ENCODE measurements at places on chromosomes 3 and 15. TPM values are rescaled to one million over a fixed set of nuclear protein-coding genes. Genes with fewer than 3 reads are reported as not detected.

The WNT5A gene
- total RNA-seq: 6.7 TPM

The LINGO1 gene
- 0.81 TPM for total RNA-seq

The TMC3 gene
- not detected for total RNA-seq

DNA sequence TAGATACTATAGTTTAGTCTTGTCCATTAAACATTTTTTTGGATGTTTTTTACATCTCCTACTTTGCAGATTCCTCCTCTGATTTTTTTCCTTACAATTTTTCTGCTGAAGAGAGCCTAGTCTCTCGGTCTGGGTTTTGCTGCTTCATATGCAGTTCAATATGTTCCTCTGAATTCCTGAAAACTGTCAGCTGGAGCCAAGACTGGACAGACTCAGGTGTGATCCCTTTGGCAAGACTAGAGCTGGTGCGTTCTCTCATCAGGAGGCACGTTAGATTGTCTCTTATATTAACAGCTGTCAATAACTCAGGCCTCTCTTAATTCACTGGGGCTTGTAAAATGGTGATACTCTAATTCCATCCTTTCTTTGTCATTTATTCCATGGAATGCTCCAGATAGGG lies 13.4 kb upstream of the GHRL start:
- DNase-seq: no peak

DNA sequence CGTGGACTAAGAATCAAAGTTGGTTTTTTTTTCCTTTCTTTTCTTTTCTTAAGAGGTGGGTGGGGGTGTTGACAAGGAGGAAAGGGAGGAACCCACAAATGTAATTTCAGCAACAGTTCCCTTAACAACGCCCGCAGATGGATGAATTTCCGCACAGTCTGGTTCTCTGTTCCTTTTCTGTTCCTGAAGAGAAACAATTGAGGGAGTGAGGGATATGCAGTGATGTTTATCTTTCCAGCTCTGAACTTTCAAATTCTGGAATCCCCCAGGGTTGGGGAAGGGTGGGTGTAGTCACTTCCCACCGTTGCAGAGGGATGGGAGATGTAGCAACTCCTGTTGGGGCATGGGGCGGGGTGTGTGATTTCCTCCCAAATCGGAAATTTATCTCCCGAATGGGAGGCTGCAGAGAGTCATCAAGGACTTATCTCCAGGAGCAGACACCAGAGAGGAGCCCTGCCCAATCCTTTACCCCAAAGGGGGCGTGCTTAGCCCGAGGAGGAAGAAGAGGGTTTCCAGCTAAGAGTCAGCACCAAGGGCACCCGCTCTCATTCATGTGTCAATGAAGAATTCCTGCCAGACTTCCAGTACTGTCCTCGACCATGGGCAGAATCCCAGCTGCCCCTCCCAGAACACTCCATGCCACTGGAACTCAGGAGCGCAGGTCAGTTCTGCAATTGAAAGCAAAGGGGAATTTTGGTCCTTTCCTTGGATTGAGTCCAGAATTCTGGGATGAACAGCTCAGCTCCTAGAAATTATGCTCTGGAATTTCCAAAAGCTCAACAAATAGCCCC lies 35.0 kb upstream of the CFAP161 start:
- peak; percentile 57 for DNase-seq

The CKMT1A gene
- total RNA-seq: not detected

DNA sequence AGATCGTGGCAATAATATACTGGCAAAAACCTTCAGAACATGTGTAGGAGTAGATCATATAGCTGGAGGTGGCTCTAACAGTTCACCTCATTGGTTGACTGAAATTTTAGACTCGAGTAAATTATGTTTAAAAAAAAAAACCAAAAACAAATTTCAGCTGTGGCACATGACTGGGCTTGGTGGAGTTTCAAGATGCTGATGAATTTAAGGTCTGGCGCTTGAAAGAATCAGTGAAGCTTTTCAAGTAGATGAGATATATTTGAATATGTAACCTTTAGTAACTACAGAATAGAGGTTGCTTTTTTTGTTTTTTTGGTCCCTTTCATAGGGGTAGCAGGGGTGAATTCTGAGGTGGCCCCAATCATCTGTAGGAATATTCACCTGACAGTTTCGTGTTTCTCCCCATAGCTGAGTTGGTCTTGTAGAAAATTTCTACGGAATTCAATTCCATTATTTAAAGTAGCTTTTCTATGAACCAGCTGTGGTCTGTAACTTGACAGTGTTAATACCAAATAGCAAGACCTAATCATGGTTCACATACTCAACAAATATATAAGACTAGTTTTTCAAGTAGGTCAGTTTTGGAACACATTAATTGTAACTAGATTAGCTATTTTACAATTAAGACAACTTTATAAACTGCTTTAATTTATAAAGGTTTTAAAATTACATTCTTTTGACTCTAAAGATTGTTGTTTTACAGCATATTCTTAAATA lies 65.6 kb downstream of the MAP4 start:
- DNase-seq: no peak

GRCh38 chr3:183385698-183386613 lies 42.5 kb downstream of the MCF2L2 start:
- DNase-seq: no peak

DNA sequence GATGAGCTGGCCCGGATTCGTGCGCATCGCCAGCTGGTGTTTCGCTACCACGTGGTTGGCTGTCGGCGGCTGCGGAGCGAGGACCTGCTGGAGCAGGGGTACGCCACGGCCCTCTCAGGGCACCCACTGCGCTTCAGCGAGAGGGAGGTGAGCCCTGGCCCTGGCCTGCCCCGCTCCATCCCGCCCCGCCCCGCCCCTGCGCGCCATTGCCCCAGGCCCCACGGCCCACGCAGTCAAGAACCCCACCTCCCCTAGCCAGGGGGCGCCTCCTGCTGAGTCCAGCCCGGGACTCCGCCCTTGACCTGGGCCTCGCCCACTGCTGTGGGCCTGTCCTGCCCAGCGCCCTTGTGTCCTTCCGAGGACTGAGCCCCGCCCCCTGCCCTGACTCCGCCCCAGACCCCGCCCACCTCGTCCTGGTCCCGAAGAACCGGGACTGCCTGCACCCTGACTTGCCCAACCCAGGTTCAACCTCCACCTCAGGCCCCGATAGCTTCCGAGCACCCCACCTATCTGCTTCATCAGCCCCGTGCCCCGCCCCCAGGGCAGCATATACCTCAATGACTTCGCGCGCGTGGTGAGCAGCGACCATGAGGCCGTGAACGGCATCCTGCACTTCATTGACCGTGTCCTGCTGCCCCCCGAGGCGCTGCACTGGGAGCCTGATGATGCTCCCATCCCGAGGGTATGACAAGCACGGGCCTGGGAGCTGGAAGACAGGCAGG lies 14.8 kb downstream of the NT5DC2 start:
- DNase-seq: no peak

DNA sequence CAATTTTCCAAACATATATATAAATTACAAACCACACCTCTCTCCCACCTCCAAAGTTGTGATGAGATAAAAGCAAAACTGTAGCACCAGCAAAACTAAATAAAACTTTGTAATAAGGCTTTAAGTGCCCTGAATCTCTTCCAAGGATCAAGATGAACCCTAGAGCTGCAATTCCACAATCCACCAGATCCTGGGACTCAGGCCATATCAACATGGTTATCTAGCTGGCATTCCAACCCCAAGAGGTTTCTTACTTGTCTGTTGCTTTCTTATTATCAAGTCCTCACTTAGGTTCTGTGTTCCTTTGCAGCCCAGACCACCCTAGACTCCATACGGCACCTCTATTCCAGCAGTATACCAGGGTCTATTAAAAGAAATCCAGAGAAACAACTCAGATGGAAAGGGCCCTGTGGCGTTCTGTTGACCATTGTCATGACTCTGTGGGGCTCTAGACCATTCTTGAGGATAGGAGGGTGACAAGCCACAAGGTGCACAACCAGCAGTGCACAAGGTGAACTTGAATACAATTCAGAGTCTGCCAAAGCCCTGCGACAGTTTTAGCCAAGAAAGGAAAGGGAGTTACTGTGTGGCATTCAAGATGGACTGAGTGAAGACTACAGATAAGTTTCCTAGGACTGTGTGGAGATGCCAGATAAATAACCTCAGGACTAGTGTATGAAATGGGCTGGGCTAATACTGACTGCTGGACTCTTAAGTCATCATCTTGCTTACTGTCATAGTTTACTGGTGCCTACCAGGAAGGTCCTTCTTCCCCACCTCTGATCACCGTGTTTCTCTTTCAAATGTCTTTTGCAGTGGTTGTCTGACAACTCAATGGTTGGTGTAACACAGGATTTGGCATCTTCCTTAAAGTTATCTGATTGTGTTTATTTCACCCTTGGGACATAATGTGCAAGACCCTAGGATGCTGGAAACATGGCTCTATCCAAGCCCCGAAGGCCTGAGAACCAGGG lies 27.2 kb downstream of the ACKR2 start:
- no peak for DNase-seq

The CP gene
- 4.7 TPM for total RNA-seq

- DNase-seq: no peak
These were observed 58.3 kb downstream of the CACNA1D start for GRCh38 chr3:53552730-53553129.

The CBLB gene
- total RNA-seq: 56.7 TPM

DNA sequence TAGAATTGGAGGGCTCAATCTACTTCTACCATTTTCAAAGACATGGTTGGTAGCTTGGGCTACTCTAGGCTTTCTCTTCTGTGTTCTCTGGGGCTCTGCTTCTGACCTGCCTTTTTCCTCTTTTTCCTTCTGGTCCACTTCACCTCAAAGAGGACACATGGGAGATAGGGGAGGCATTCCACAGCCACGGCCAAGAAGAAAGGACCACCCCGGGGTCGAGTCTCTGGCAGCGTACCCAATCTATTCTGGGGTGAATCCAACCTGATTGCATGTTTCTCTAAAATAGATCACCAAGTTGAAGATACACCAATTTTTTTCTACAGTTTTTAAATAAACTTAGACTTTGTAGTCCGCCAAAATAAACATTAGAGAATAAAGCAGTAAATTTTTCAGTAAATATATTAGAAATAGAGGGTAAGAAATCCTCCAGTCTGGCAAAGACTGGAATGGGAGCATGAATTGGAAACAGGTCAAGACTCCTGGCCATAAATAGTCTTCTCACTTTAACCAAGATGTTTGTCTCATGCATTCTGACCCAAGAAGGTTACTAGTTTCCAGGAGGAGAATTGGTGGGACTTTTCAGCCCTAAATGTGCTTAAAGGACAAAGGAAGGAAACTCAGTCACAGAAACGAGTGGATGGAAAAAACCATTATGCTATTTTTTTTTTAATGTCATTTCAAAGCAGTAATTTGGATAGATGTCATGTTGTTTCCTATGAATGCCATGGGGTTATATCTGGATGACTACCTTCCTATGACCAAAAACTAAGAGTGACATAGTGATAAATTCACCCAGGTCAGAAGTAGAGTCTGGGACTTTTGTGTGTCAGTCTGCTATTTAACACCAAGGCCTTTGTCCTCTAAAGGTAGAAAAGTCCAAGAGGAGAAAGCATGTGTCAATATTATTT lies 71.3 kb upstream of the PHLDB2 start:
- peak; percentile 45 for DNase-seq

- DNase-seq: no peak
These were observed 28.4 kb downstream of the CHCHD6 start for GRCh38 chr3:126732281-126733060.

- DNase-seq: no peak
These were observed 37.1 kb downstream of the MAGI1 start for GRCh38 chr3:66001626-66002025.

The KNG1 gene
- total RNA-seq: 0.43 TPM

The CASR gene
- total RNA-seq: not detected

The CCR2 gene
- total RNA-seq: 0.91 TPM

GRCh38 chr3:72944696-72945095 lies 51.9 kb upstream of the PPP4R2 start:
- no peak for DNase-seq

- DNase-seq: no peak
These were observed 44.9 kb upstream of the TEX9 start for GRCh38 chr15:56320316-56320715.

The SAMD7 gene
- total RNA-seq: not detected

DNA sequence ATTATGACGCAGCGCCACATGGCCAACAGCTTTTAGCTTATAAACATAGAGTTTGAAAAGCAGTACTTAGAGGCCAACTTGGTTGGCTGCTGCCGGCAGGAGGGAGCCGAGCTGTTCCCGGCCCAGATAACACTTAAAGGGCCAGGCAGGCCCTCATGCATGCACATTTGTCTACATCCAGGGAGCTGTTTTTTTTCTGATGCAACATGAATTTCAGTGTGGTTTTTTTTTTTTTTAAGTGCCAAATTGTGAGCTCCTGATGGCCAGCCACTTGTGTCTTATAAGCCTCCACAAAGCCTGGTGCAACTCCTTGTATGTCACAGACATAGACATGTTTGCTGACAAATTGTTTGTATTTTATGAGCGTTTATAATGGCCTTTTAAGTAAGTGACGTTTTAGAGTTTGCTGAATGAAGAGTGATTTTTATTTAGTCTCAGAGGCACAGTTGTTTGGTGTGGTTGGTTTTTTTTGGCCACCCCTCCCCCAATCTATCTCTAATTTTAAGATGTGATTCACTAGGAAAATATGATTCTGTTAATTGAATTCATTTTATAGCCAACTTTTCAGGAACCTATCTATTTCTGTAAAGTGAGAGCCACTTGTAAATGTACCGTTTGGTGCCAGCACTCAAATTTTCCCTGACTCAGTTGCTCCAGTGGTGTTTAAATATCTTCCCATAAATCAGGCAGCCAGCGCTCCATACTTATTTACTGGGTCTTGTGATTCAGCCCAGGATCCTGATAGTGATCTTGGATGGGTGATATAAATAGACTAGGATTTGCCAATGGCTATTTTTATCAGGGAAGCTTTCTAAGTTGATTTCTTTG lies 134.3 kb downstream of the VGLL4 start:
- DNase-seq: peak; percentile 82

GRCh38 chr3:188051801-188052168 lies 102.2 kb upstream of the LPP start:
- peak; percentile 75 for DNase-seq

GRCh38 chr15:51766341-51766740 lies 14.9 kb downstream of the TMOD2 start:
- DNase-seq: no peak

- no peak for DNase-seq
These were observed 27.4 kb upstream of the DNAAF4 start for GRCh38 chr15:55535436-55535835.

The ADAMTS9 gene
- 15.4 TPM for total RNA-seq

GRCh38 chr15:38682861-38683260 lies 118.2 kb upstream of the RASGRP1 start:
- no peak for DNase-seq

The KLHL40 gene
- total RNA-seq: 0.11 TPM

GRCh38 chr3:184785890-184786279 lies 26.1 kb upstream of the VPS8 start:
- DNase-seq: no peak

- peak; percentile 31 for DNase-seq
These were observed 165.6 kb upstream of the IQSEC1 start for GRCh38 chr3:13238687-13239466.

DNA sequence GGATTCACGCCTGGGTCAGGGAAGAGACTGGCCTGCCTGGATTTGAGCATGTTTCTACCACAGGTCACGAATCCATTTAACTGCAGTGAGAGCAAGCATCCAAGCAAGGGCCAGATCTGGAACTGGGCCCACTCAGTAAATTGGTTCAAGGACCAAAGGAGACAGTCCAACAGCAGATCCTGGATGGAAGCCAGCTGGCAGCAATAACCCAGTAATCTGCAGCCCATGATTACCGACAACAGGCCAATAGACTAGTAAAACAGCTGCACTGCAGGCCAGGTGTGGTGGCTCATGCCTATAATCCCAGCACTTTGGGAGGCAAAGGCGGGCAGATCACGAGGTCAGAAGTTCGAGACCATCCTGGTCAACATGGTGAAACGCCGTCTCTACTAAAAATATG lies 11.8 kb downstream of the SAMD7 start:
- DNase-seq: peak; percentile 84

GRCh38 chr3:145032791-145033190 lies 1061.2 kb downstream of the DIPK2A start:
- no peak for DNase-seq

Measured in Right ventricle myocardium superior (tissue), 1 donor.